Stimulated activated naive CD4-positive, alpha-beta T cell treated with Interleukin-2 at 50 U/mL for 16 hours (primary cell): ENCODE measurements at places on chromosomes 11 and 22.

- no peak for DNase-seq
These were observed 1248.4 kb downstream of the BRD1 start for GRCh38 chr22:48579043-48579927.

GRCh38 chr11:103450241-103450640 lies 341.0 kb downstream of the DYNC2H1 start:
- DNase-seq, result no peak

GRCh38 chr11:42161886-42162285 lies 702.4 kb upstream of the LRRC4C start:
- no peak for DNase-seq

GRCh38 chr11:92554688-92555087 lies 330.1 kb downstream of the FAT3 start:
- no peak for DNase-seq

- no peak for DNase-seq
These were observed 8.4 kb downstream of the BLID start for GRCh38 chr11:122107566-122107965.

DNA sequence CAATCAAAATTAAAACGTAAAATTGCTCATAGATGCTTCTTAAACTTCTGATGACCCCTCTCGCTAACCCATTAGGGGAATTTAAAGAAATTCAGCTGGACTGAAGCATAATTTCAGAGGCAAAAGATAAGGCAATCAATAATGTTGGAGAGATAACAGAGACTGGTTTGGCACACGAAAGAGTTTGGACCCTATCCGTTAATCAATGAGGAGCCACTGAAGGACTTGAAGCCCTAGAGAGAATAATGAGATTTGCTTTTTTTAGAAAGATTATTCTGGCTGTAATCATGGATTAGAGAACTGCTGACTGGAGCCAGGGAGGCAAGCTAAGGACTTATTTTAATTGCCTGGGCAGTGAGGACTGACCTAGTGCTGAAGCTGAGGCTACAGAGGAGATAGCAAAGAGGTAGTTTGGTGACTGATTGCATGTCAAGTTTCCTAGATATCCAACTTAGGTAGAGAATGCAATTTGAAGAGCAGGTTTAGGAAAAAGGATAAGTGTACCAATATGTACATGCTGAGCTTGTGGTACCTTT lies 11.9 kb upstream of the ARHGAP42 start:
- DNase-seq, result no peak

- DNase-seq, result no peak
These were observed 17.3 kb downstream of the RTN4RL2 start for GRCh38 chr11:57477507-57478189.

- DNase-seq, result no peak
These were observed 30.2 kb upstream of the ACCSL start for GRCh38 chr11:44017443-44018126.

- no peak for DNase-seq
These were observed 18.6 kb downstream of the POLR3H start for GRCh38 chr22:41525450-41526225.

GRCh38 chr11:88814076-88814475 lies 251.7 kb downstream of the GRM5 start:
- DNase-seq, result no peak

DNA sequence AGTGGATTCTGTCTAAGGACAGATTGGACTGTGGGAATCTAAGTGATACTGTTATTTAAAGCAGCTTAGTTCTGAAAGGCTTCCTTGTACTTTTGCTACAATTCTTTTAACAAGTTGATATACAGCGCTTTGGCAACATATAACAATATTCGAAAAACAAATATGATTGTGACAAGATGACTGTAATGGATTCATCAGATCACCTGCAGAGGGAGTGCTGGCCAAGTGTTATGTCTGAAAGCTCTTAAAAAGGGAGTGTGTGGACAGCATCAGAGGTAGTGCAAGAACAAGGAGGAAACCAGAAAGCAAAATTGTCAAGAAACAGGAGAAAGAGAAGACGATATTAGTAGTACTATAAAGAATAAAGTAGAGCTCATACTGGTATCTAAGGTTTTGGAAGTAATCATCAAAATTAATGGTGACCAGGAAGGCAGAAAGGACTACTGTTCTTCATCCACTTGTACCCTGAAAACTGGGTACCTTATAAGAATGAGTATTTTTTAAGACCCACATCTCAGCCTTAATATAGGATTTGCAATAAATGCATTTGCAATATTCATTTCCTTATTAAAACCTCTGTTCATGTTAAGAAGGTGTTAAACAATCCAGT lies 1112.0 kb upstream of the CCDC90B start:
- DNase-seq, result no peak

- no peak for DNase-seq
These were observed 89.4 kb downstream of the PPP6R3 start for GRCh38 chr11:68549789-68550484.

GRCh38 chr22:23908587-23909205 lies 14.5 kb downstream of the MIF start:
- DNase-seq, result no peak

DNA sequence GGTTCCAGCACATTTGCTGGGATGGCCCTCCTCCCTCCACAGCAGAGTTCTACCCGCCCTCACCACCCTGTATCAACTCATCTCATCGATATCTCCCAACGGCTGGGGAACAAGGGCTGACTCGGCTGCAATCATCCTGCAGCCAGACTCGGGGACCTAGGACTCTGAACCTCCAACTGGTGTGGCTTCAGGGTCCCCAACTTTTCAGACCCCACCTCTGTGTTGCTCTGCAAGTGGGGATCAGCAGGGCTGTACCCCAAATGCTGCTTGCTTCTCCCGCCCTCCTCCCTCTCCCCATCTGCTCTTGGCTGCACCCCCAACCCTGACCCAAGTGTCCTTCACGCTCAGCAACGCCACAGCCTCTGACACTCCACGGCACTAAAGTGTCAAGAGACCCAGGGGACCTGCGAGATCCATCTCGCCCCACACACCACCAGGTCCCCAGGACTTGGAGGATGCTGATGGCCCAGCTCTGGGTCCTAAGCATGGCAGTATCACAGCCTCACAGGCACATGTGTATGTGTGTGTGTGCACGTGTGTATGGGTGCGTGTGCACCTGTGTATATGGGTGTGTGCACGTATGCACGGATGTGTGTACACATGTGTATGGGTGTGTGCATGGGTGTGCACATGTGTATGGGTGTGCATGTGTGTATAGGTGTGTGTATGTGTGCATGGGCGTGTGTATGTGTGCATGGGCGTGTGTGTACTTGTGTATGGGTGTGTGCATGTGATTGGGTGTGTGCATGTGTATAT lies 26.4 kb downstream of the KCNQ1 start:
- DNase-seq, result no peak

- DNase-seq, result no peak
These were observed 48.4 kb downstream of the ANO1 start for GRCh38 chr11:70126494-70126893.

DNA sequence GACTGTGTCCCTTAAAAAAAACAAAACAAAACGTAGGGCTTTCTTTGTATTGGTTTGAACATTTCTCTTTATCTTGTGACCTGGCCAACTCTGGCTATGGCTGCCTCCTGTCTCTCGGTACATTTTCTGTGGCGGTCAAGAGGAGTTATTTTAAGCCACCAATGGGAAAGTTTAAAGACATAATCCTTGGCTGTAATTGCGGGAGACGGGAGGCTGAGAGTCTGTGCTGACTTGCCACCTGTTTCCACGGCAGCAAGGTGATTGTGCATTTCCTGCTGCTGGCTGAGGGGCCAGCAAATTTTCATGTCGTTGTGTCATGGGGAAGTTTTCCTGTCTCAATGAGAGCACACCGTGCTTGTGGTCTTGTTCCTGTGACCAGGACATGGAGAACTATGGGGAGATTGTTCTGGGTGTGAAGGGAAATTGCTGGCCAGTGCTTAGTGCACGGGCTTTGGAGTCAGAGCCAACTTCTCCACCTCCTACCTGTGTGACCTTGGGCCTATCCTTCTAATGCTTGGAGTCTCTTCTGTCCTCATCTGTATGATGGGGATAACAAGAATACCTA lies 11.0 kb downstream of the PTPRJ start:
- DNase-seq, result no peak

DNA sequence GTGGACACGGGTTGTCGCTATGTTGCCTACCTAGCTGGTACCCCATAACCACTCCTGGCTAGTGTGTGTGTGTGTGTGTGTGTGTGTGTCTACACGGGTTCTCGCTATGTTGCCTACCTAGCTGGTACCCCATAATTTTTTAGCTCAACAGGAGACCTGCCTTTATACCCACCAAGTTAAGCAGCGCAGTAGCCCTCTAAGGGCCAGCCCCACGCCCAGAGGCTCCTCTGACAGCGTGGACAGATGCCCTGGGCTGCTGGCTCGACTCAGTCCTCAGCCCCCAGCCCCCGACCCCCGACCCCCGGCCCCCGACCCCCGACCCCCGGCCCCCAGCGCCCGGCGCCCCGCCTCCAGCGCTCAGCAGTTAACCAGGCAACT lies 351 bp upstream of the AKIP1 start:
- DNase-seq, result no peak

DNA sequence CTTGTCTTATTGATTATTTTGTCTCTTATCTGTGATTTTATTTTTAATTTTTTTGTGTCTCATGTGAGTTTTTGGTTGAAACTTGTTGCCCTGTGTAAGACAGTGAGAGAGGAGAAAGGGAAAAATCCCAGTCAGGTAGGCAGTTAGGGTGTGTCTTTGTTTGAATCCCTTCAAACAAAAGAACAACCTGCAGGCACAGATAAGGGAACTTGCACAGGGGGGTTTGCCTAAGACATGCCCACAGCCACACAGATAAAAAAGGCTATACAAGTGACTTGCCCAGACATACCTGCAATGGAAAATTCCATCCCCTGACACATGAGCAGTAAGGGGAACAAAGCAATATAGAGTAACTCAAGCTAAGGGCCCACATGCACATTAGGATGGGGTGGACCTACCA lies 127.8 kb upstream of the PLET1 start:
- DNase-seq, result no peak

GRCh38 chr11:86062719-86063118 lies 6.2 kb downstream of the PICALM start:
- DNase-seq, result no peak

DNA sequence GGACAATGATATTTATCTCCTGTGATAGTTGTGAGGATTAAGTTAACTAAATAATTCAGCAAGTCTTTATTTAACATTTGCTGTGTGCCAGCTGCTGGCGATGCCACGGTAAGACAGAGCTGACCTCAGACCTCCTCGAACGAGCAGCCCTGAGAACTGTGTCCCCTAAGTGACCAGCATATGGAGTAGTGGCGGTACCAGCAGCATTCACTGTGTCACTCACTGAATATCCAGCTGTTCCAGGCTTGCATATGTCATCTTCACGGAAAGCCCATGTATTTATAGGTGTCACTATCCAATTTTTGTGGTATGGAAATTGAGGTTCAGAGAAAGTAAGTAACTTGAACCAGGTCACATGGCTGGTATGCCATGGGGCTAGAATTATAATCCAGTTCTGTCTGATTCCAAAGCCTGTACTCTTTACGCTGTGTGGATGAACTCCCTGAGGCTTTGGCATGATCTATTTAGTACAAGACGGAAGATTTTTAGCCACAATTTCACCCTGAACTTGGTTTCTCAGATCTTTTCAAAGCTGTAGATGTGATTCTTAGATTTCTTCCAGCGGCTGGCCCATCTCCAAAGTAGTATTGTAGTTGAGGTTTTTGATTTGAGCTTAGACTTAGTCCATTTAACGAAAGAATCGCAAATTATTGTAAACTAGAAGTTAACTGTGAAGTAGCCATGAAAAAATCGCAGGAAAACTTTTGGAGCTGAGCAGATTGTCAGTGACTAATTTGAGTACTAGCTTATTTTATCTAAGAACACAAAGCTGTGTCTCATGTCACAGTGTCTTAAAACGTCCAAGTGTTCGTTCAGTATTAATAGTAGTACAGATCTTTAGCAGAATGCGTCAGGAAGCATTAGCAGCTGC lies 49.4 kb upstream of the MYO18B start:
- DNase-seq, result no peak

DNA sequence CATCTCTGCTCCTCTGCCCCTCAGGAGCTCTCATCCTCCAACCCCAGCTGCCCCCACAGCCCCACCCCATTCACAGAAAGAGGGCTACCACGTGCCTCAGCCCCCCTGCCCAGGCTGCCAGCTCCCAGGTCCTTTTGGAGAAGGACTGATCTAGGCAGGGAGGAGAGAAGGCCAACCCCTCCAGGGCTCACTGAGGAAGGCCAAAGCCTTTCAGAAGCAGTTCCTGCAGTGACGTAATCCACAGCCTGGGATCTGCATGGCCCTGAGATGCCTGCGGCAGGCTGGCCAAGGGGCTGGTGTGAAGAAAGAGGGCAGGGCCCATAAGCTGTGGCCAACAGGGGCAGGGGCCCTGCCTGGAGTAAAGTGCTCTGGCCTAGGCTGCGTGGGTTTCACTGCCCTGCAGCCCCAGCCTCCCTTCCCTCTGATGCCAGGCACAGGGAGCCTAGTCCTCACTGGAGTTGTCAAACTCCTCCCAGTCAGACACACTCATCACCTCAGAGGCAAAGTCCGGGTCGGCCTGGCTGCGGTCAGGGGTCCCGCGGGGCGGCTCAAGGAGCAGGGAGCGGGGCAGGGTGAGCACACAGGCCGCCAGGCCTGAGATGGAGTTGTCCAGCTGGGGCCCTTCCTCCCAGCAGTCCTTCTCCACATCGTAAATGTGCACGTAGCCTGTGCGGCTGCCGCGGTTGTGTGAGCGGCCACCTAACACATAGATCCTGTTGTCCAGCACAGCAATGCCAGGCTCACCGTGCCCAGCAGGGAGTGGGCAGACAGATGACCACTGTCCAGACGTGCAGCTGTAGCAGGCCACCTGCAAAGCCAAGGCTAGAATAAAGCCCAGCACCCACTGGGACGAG lies 4.2 kb upstream of the SCARF2 start:
- no peak for DNase-seq

GRCh38 chr11:124081483-124081882 lies 33.8 kb upstream of the VWA5A start:
- DNase-seq, result no peak

GRCh38 chr11:99160447-99160846 lies 139.7 kb downstream of the CNTN5 start:
- no peak for DNase-seq

GRCh38 chr22:49647627-49648026 lies 180.0 kb downstream of the BRD1 start:
- DNase-seq, result no peak

DNA sequence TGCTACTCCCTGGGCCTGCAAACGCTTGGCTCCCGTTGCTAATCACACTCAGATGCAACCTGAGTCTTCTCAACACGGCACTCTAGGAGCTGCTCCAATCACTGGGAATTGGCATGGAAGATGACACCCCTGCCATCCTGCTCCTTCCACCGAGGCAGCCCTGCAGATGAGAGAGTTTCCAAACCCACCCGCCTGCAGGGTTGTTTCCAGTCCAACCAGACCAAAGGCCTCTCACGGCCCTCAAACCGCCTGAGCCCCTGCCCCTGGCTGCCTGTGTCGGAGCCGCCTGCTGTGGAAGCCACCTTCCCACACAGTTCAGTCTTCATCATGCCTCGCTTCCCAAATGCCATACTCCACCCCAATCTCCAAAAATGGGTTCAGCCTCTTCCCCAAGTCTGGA lies 36.8 kb upstream of the TP53I11 start:
- no peak for DNase-seq
